ENCODE measurements at places on chromosomes 4 and X.

- no peak for DNase-seq
These were observed 9.2 kb downstream of the SPIN3 start for GRCh38 chrX:56986138-56986537.

DNA sequence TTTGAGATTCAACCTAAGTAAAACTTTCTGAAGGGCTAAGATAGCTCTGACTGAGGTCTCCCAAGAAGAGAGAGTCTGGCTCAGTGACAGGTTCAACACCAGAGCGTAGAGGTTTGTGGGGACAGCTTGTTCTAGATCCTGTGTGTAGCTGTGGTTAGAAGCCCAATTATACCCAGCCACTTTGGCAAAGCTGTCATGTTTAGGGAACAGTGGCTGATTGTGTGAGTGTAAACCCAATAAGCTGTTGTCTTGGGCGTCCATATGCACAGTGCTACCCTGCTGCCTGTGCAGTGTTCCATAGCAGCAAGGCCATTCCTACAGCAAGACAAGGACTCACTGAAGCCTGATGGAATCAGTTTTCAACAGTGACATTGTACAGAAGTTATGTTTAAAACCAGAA is 11.2 kb upstream of the SCRG1 start:
- DNase-seq: no peak

DNA sequence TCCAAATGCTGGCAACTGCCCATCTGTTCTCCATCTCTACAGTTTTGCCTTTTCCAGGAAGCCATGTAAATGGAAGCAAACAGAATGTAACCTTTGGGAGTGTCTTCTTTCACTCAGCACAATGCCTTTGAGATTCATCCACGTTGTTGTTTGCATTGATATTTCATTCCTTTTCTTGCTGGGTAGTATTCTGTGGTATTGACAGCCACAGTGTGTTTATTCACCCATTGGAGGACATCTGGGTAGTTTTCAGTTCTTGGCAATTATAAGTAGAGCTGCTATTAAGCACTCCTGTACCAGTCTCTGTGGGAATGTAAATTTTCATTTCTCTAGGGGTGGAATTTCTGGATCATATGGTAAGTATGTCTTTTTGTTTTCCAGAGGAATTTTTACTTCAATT is 194.3 kb upstream of the RPS6KA3 start:
- DNase-seq: no peak

GRCh38 chr4:24662056-24662455 is 77.7 kb upstream of the DHX15 start:
- DNase-seq: no peak

DNA sequence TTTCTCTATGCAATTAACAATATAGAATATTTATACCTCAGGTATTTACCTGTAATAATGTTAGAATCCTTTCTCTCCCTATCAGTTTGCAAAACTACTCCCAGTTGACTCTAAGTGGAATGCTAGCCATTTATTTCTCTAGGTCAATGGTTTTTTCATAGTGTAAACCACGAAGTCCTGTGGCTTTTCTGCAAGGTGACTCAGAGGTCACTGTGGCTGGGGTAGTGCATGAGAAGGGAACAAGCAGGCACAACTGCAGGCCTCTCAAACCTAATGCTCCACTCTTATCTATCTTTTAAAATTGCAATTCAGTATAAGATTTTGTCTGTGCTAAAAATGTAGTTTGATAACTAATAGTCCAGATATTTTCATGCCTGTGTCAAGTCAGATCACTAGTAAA is 159.4 kb downstream of the ANTXR2 start:
- no peak for DNase-seq

GRCh38 chr4:102817021-102817605 is 10.2 kb downstream of the UBE2D3 start:
- DNase-seq: no peak

DNA sequence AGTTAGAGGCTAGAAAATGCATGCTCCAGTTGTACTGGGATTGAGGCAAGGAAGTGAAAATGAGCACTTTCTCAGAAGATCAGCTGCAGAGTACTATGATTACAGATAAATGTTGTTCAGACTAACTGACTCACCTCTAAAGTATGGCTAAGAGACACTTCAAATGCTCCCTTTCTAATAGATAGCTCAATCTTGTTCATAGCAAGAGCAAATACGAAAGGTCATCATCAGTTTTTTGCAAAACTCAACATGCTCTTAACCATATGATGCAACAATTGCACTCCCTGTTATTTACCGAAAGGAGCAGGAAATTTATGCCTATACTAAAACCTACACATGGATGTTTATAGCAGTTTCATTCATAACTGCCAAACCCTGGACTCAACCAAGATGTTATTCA is 838.4 kb upstream of the INTU start:
- no peak for DNase-seq

DNA sequence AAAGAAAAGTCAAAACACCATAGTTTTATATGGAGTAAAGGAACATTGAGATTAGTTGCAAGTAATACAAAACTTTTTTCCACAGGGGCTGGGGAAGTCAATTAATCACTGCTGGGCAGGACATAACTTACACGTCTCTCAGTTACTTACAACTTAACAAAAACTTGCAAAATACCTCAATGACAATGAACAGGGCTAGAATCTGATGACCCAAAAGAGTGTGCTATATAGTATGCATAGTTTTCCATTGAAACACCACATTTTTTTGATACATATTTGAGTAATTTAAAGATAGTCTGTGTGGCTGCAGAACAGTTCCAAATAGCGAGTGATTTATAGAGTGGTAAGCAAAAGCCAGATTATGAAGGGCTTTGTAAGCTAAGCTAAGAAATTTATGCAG is 172.3 kb upstream of the TRPC5 start:
- DNase-seq: no peak

DNA sequence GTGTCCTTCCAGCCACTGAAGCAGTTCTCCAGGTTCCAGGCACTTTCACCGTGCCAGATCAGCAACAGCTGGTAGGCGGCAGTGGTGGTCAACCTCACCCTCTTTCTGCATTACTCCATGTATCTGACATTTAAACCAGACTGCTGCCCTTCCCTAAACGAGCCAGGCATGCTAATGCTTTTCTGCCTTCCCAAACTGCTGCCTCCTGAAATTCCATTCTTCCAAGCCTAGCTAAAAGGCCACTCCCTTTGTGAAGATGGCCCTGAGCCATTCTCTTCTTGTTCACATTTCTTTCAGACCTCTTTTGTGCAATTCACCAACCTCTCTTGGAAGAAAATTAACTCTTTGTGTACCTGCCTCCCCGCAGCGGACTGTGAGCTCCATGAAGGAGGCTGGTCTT is 73.7 kb downstream of the CHST7 start:
- DNase-seq: no peak

DNA sequence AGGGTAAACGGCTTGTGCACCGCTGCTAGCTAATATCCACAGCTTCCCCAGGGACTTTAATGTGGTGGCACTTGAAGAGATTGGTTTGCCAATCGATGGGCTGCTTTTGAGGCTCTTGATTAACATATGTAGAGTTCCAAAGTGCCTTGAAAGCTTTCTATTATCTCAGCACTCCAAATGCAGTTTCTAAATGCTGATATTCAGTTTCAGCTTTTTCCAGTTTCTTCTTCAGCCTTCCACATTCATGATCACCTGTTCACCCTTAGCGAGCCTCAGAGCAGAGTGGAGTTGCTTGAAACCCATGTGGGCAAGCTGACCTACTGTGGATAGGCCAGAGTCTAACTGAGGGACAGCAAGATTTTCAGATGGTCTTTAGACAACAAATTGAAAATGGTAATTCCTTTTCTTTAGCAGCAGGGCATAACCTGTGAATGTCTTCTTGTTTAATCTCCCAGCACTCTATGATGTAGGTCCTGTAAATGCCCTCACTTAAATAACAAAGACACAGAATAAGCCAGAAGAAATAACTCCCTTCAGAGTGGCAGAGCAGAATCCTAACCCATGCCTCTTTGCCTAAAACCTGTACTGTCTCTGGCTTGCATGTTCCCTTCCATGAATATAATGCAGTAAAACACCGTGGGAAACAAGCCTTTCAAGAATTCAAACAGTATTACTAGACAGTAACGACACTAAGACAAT is 99.8 kb downstream of the TSPAN5 start:
- no peak for DNase-seq

- no peak for DNase-seq
These were observed 342.3 kb downstream of the ZNF674 start for GRCh38 chrX:46202733-46203514.

GRCh38 chr4:169159624-169160171 is 111.1 kb downstream of the SH3RF1 start:
- no peak for DNase-seq

GRCh38 chr4:1594871-1595788 is 89.0 kb downstream of the FAM53A start:
- DNase-seq: no peak

DNA sequence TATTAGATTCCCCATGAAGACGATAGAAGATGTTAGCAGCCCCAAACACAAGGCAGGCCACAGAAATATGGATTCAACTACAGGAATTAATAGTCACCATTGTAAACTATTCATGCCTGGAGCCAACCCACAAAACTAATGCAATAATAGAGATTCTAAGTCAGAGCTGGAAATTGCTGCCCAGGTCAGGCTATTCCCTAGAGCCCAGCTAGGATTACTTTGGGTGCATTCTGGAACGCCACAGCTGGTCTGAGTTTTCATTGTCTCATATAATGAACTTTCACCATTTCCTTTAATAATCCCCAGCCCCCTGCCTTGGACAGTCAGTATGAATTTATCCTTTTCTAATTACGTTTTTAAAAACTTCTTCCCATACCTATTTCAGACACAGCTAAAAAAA is 252.6 kb downstream of the PAPSS1 start:
- DNase-seq: no peak

DNA sequence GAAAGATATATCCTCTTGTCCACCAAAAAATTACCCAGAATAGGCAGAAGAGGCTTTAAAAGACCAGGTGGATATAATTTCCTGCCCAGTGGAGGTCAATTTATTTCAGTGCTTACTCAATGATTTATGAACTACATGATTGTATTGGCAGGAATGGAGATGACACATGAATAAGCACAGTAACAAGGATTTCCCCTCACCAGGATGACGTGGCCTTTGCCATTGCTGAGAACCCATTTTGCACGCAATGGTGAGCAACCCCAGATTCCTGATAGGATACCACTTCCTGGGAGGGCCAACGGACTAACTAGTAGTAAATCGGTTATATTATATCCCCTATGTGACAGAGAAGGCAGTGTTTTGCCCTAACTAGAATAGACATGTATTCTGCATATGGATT is 11.6 kb upstream of the TTC29 start:
- DNase-seq: no peak

- no peak for DNase-seq
These were observed 211.2 kb downstream of the SNCA start for GRCh38 chr4:89625599-89626293.
